Liver (tissue), 10 donors: ENCODE measurements at places on chromosomes 13 and 19. TPM values are rescaled to one million over a fixed set of nuclear protein-coding genes. Genes with fewer than 3 reads are reported as not detected.

DNA sequence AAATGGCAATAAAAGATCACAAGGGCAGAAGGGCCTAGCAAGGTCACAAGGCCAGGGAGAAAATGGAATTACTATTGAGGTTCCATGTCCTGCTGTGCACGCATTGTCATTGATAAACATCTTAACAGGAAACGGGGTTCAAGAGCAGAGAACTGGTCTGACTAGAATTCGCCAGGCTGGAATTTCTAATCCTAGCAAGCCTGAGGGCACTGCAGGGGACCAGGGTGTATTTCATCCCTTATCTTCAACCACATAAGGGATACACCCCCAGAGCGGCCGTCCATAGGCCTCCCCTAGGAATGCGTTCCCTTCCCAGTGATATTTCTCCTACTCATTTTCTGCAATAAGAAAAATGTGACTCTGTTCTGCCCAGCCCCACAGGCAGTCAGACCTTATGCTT lies 19.5 kb downstream of the ERICH4 start:
- no peak for DNase-seq

The ALOX5AP gene
- 3.8 TPM for polyA plus RNA-seq

The CBY2 gene
- polyA plus RNA-seq, result not detected

The ZNF773 gene
- polyA plus RNA-seq, result 1.4 TPM
